Right lobe of liver (tissue), 6 donors: ENCODE measurements at places on chromosomes 4 and X. TPM values are rescaled to one million over a fixed set of nuclear protein-coding genes. Genes with fewer than 3 reads are reported as not detected.

- no peaks in the 10 kb centered on the region for H3K4me1 ChIP-seq
- H3K4me3 ChIP-seq: no peak overlapping the region
- no peaks in the 10 kb centered on the region for H3K27me3 ChIP-seq
- no peak for DNase-seq
- H3K27ac ChIP-seq: no peak overlapping the region
- H3K36me3 ChIP-seq: no peaks in the 10 kb centered on the region
Observed at GRCh38 chrX:125826774-125827451, 339.2 kb downstream of the DCAF12L2 start.

The KDR gene
- total RNA-seq: 7.9 TPM

- no peaks in the 10 kb centered on the region for H3K4me1 ChIP-seq
- H3K36me3 ChIP-seq: no peaks in the 10 kb centered on the region
- H3K27me3 ChIP-seq: no peaks in the 10 kb centered on the region
Observed at GRCh38 chr4:14091531-14091930, 464.0 kb upstream of the BOD1L1 start.

The UPF3B gene
- 2.2 TPM for total RNA-seq

- H3K27ac ChIP-seq: no peak overlapping the region
- no peaks in the 10 kb centered on the region for H3K36me3 ChIP-seq
- H3K4me3 ChIP-seq: no peak overlapping the region
- DNase-seq: no peak
- H3K27me3 ChIP-seq: no peaks in the 10 kb centered on the region
Observed at GRCh38 chr4:87882861-87883260, 50.1 kb downstream of the MEPE start.

- H3K4me3 ChIP-seq: no peak overlapping the region
- no peaks in the 10 kb centered on the region for H3K4me1 ChIP-seq
- no peak overlapping the region for H3K27ac ChIP-seq
- H3K36me3 ChIP-seq: peaks cover 7% of the 10 kb centered on the region
- H3K27me3 ChIP-seq: no peaks in the 10 kb centered on the region
Observed at GRCh38 chr4:128155231-128155855, 94.2 kb downstream of the LARP1B start.

DNA sequence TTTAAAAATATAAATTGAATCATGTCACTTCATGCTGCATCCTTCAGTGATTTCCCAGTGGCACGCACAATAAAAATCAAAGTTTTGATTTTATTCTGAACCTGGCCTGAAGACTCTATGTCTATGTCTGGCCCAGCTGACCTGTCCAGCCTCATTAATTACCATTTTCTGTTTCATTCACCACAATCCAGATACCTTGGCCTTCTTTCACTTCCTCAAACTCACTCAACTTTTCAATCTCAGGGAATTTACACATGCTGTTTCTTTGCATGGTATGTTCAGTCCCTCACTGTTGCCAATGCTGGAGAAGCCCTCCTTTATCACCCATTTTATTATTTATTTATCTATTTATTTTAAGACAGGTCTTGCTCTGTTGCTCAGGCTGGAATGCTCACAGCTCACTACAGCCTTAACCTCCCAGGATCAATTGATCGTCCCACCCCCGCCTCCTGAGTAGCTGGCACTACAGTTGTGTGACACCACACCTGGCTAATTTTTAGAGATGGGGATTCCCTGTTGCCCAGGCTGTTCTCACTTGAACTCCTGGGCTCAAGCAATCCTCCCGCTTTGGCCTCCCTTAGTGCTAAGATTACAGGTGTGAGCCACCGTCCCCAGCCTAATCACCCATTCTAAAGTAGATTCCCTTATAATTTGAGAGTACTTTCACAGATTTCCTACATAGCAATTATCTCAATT, 43.1 kb downstream of the ZGRF1 start:
- H3K27ac ChIP-seq: no peak overlapping the region
- no peaks in the 10 kb centered on the region for H3K4me1 ChIP-seq
- H3K36me3 ChIP-seq: no peaks in the 10 kb centered on the region
- H3K27me3 ChIP-seq: no peaks in the 10 kb centered on the region
- no peak overlapping the region for H3K4me3 ChIP-seq
- DNase-seq: no peak

The SOWAHB gene
- total RNA-seq: 14.5 TPM

DNA sequence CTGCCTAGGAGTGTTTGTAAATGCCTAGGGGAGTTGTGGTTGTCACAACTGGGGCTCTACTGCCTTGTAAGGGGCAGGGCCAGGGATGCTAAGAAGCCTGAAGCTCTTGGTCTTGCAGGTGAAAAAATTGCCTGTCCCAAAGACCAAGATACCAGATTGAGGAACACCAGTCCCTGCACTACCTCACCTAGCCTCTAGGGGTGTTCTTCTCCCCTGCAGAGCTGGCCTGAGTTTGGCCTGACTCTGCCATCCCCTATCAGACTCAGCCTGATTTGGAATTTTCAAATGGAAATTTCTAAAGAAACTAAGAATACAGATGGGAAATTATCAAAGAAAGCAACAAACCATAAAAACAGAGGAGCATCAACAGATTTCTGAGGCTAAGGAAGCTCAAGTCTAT, 90.4 kb downstream of the ZC4H2 start:
- no peaks in the 10 kb centered on the region for H3K27me3 ChIP-seq
- no peak for DNase-seq
- no peaks in the 10 kb centered on the region for H3K4me1 ChIP-seq
- no peak overlapping the region for H3K4me3 ChIP-seq
- no peaks in the 10 kb centered on the region for H3K36me3 ChIP-seq
- no peak overlapping the region for H3K27ac ChIP-seq

GRCh38 chr4:3291969-3292570, 751 bp upstream of the RGS12 start:
- H3K27ac ChIP-seq: peak overlapping the region; percentile 86
- peak overlapping the region; percentile 65 for H3K4me3 ChIP-seq
- H3K4me1 ChIP-seq: peaks cover 6% of the 10 kb centered on the region
- no peaks in the 10 kb centered on the region for H3K27me3 ChIP-seq

- no peaks in the 10 kb centered on the region for H3K36me3 ChIP-seq
- no peaks in the 10 kb centered on the region for H3K27me3 ChIP-seq
- H3K27ac ChIP-seq: no peak overlapping the region
- DNase-seq: no peak
- no peaks in the 10 kb centered on the region for H3K4me1 ChIP-seq
Observed at GRCh38 chr4:88908521-88908920, 148.5 kb downstream of the FAM13A start.

- no peaks in the 10 kb centered on the region for H3K36me3 ChIP-seq
- H3K4me3 ChIP-seq: peak overlapping the region; percentile 93
- peak overlapping the region; percentile 98 for H3K27ac ChIP-seq
- H3K27me3 ChIP-seq: no peaks in the 10 kb centered on the region
- peak; percentile 64 for DNase-seq
- no peaks in the 10 kb centered on the region for H3K4me1 ChIP-seq
Observed at GRCh38 chr4:165328708-165329107, 1.2 kb downstream of the MSMO1 start.

The F8A2 gene
- not detected for total RNA-seq

DNA sequence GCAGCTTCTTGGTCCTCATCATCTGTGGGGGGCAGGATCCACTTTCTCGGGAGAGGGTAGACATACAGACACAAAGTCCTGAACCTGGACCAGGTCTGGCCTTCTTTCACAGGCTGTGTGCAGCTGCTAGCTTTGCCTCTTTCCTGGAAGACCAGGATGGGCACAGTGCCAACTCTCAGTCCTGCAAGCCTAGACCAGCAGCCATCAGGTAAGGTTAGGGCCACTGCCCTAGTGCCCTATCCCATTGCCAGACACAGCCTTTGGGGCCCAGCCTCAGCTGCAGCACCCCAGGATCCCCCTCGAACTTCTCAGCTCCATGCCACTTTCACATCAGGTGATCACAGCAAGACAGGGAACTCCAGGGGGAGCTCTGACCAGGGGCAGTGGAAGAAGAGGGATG, 38.4 kb downstream of the ZNF185 start:
- no peaks in the 10 kb centered on the region for H3K36me3 ChIP-seq
- H3K27me3 ChIP-seq: peaks cover 9% of the 10 kb centered on the region
- H3K4me3 ChIP-seq: no peak overlapping the region
- no peaks in the 10 kb centered on the region for H3K4me1 ChIP-seq
- no peak overlapping the region for H3K27ac ChIP-seq
- DNase-seq: no peak

DNA sequence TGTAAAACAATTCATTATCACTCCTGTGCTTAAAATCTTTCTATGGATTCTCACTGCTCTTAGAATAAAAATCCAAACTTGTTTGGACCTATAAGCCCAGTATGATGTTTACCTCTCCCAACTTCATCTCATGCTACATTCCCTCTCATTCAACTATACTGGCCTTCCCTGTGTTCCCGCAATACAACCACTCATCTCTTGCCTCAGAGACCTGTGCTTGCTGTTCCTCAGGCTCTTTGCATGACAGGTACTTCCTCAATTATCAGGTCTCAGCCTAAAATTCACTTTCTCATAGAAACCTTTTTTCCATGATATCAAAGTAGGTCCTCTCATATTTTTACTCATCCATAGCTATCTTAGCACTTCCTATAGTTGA, 71.7 kb downstream of the ENOX2 start:
- no peaks in the 10 kb centered on the region for H3K36me3 ChIP-seq
- no peak for DNase-seq
- H3K4me3 ChIP-seq: no peak overlapping the region
- H3K27me3 ChIP-seq: no peaks in the 10 kb centered on the region
